ENCODE measurements at places on chromosomes 7 and 10.

DNA sequence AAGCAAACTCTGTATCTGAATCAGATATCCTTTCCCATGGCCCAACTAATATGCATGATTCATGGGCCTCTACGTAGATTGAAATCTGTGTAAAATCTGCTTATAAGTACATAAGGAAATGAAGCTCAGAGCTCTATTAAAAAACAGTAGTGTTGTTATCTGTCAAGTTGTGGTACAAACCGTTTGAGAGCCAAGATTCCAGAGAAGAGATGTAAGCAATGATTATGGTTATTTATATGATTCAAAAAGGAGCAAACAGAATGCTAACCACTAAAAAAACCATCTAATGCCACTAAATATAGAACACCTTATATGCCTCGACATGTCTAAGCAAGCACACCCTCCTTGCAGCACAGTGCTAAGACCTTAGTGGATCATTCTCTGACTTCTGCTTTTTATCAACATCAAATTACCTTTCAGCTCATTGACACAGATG lies 26.6 kb downstream of the RPP38 start:
- no peak for DNase-seq

DNA sequence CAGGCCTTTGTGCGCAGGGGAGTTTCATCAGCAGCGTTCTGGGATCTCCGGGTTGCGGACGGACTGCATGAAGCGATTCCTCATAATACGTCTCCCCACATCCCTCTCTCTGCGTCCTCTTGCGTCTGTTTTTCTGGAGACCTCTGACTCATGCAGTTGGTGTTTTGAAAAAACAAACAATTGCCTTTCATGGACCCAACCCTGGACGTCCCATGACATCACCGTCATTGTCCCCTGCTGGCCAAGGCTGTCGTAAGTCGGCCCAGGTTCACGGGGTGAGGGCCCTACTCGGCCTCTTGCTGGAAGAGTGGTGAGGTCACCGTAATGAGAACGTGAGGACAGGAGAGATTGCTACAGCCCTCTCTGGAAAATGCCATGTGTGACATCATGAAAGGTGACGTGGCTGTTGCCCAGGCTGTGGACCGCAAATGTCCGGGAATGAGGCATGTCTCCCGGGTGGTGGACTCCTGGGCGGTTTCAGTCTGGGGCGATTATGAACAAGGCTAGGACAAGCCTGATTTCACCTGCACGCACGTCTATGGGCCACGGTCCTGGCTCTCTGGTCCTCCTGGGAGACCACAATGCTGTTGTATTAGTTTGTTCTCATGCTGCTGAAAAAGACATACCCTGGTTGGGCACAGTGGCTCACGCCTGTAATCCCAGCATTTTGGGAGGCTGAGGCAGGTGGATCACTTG lies 9.8 kb upstream of the MAFK start:
- DNase-seq, result no peak

- DNase-seq, result no peak
These were observed 34.0 kb downstream of the GATA3 start for GRCh38 chr10:8088504-8088903.

- DNase-seq, result no peak
These were observed 98.5 kb downstream of the ST7 start for GRCh38 chr7:117051808-117052207.

DNA sequence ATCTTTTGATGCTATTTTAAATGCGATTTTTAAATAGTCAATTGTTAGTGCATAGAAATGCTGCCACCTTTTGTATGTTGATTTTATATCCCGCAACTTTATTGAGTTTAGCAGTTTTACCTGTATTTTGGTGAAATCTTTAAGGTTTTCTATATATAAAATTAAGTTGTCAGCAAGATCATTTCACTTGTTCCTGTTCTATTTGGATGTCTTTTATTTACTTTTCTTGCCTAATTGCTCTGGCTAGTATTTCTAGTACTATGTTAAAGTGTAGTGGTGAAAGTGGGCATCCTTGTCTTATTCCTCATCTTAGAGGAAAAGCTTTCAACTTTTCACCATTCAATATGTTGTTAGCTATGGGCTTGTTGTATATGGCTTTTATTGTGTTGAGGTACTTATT lies 813.3 kb upstream of the CELF2 start:
- DNase-seq, result no peak

- no peak for DNase-seq
These were observed 279.9 kb downstream of the WDR11 start for GRCh38 chr10:121131014-121131413.

DNA sequence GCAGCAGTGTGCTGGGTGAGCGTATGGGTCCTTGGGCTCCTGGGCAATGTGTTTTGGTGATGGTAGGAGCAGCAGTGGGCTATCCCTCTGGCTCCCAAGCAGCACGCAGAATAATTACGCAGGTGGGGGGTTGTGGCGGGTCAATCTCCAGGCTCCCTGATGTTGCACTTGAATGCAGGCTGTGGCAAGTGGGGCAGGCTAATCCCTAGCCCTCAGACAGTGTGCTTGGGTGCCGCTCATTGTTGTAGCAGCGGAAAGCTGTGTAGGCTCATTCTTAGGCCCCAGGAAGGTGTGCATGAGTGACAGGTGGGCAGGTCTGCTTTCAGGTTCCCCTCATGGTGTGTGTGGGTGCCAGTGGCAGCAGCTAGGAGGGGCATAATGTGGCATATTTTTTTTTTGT lies 44.1 kb downstream of the LOXL4 start:
- no peak for DNase-seq

- no peak for DNase-seq
These were observed 28.7 kb upstream of the SEPHS1 start for GRCh38 chr10:13376746-13377145.

DNA sequence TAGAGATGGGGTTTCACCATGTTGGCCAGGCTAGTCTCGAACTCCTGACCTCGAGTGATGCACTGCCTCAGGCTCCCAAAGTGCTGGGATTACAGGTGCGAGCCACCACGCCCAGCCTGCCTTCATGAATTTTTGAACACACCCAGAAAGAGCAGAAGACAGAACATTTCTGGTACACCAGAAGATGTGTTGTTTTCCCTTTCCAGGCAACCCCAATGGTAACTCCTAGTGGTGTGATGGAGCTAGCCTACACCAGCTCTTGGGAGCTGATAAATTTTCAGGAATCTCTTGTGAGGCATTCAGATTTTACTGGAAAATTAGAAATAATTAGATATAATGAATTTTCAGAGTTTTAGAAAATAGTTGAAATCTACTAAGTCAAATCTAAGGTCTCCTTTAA lies 904 bp upstream of the CCDC7 start:
- DNase-seq, result no peak

DNA sequence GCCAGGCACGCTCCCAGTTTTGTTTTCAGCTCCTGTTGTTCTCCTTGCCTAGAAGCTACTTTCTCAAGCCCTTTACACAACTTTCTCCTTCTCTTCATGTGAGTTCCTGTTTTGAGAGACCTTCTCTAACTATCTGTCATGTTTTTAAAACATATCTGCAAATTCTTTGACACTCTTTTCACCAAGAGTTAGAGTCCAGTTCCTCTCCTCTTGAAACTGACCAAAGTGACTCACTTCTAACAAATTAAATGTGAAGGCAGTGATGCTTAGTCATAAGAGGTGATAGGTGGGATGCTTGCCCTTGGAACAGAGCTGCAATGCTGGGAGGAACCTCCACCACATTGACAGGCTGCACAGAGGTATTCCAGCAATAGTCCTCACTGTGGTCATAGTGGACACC lies 25.3 kb downstream of the ZSCAN25 start:
- peak; percentile 32 for DNase-seq

GRCh38 chr10:75028748-75029147 lies 82.7 kb upstream of the SAMD8 start:
- DNase-seq, result no peak

- no peak for DNase-seq
These were observed 140.8 kb downstream of the DGKB start for GRCh38 chr7:14761510-14762296.

DNA sequence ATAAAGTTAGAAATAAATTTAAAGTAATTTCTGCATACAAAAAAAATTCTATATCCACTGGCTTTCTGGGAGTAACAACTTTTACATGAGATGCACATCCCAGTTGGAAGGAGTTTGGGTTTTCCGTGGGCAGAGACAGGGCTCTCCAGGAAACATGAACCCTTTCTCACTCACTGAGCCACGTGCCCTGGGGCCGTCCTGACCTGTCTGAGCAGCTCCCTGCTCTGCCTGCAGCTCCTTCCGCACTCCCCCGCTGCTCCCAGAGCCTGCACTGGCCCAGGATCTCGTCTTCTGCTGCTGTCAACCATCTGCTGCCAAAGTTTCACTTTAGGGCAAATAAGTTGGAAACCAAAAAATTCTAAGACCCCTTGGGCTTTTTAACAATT lies 169.1 kb downstream of the DIP2C start:
- DNase-seq, result no peak

- no peak for DNase-seq
These were observed 332.4 kb downstream of the PTEN start for GRCh38 chr10:88195841-88196240.

- no peak for DNase-seq
These were observed 236.0 kb downstream of the INHBA start for GRCh38 chr7:41466760-41467384.

GRCh38 chr7:16657656-16658279 lies 11.8 kb downstream of the BZW2 start:
- DNase-seq, result peak; percentile 89

GRCh38 chr10:131201741-131202515 lies 109.6 kb downstream of the TCERG1L start:
- DNase-seq, result no peak

DNA sequence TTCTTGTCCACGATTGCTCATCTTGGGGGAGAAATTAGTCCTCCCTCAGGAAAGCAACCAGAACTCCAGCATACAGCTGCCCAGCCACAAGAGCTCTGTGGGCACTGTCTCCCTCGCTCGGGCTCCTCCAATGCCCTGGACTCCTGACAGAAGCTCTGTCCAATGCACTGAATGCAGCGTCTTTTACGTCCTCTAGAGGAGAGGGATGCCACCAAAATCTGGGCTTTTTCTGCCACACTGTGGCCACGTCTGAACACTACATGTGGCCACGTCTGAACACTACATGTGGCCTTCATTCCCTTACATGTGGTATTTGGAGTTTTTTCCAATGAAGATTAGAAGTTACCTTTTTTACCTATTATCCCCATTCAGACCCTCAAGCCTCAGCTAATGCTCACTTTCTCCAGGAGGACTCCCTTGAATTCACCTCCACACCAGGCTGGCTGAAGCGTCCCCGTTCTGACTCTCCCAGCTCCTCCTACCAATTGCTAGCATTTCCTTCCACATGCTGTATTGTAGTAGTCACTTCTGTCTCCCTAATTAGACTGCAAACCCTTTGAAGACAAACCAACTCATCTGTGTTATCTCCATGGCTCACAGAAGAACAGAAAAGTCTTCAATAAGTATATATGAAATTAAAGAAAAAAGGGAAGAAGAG lies 134.3 kb upstream of the PDE1C start:
- DNase-seq, result peak; percentile 46

- no peak for DNase-seq
These were observed 44.2 kb downstream of the SLC13A1 start for GRCh38 chr7:123155571-123155970.

GRCh38 chr10:33773253-33773573 lies 438.7 kb upstream of the NRP1 start:
- no peak for DNase-seq

GRCh38 chr10:49534670-49535381 lies 4.1 kb downstream of the ERCC6 start:
- DNase-seq, result no peak

GRCh38 chr7:5755704-5756504 lies 25.6 kb downstream of the RNF216 start:
- peak; percentile 61 for DNase-seq

DNA sequence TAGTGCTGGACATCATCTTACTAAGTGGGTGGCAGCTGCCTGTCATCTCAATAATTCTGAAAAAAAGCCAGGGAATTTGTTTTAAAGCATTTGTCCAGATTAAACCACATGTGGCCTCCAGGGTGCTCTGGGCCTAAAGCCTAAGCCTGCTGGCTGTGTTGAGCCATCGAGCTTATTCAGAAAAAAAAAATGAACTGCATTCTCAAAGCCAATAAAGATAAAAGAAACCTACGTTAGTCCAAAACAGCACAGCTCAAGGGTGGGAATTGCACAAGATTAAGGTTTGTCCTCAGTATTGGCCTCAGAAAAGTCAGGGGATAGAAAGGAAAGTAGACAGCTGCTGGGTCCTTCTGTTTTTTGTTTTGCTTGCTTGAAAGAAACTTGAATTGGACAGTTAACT lies 22.6 kb upstream of the PRTFDC1 start:
- DNase-seq, result no peak

DNA sequence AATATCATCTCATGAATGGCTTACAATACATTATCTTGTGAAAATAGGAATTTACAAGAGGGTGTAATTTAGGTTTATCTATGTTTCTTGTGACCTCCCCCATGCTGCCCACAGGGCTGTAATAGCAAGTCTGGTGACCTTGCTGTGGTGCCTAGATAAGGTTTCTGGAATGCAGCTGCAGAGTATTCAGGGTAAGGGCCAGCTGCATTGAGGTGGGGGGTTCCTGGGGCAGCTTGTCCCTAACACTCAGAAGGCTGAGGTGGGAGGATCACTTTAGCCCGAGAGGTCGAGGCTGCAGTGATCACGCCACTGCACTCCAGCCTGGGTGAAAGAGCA lies 5.3 kb upstream of the DHTKD1 start:
- peak; percentile 97 for DNase-seq

DNA sequence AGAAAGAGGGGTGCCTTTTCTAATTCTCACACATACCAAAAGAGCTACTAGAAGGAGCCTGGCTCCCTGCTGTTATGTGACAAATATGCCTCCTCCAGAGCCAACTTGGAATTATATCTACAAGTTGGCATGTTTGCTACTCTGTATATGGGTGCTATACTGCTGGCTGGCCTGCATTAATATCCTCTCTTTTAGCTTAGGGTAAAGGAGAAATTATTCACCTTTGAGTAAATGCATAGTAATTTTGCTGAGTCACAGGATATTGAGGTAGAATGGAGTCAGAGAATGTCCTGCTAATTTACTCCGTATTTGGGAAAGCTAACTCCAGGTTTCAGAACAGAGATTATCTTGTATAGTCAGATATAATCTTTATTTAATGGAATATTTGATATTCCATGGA lies 24.2 kb upstream of the LIPN start:
- no peak for DNase-seq

DNA sequence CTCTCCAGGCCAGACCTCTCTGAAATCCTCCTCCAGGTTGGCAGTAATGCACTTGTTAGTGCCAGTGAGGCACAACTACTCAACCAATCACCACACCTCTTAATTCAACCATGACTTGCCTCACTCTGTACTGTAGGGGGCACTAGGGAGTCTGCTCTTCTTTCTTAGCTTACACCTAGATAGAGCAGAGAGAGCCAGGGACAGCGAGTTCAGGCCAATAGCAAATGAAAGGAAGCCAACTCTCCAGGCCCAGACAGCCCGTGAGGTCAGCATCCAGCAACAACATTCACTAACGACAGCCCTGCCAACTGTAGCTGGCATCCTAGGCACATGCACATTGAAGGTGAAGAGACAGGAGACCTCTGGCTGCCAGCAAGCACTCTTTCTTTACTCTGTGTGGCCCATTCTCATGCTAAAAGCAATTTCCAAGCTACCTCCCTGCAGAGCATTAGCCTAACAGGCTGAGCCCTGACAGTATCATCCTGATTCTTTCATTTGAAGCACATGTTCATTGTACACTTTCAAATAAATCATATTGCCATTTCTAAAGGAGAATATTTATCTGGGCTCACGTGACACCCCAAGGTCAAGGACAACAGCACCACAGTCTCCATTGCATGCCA lies 136.3 kb downstream of the DPY19L1 start:
- DNase-seq, result peak; percentile 42
